GM23248 (cell line): ENCODE measurements at places on chromosomes 4 and X. TPM values are rescaled to one million over a fixed set of nuclear protein-coding genes. Genes with fewer than 3 reads are reported as not detected.
A peak's percentile ranks its signal among the peaks of the same experiment; 100 is the strongest.

- DNase-seq: peak; percentile 1
Measured at GRCh38 chr4:181853881-181854511, 389.2 kb upstream of the TENM3 start.

DNA sequence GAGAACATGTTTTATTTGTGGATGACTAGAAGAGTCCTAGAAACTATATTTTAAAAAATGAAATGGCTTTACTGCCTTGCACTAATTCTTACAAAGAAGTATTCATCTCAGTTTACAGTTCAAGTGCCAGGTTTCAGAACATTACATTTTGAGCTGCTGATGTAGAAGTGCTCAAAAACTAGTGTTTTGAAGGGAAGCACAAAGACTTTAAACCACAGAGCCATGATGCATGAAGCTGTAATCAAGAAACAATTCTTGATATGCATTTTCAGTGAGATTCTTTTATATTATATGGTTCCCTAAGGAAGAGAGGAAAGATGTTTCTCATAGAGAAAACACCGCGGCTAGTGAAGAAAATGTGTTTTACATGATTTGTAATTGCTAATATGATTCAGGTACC is 1163.0 kb downstream of the RAPGEF2 start:
- DNase-seq: no peak

DNA sequence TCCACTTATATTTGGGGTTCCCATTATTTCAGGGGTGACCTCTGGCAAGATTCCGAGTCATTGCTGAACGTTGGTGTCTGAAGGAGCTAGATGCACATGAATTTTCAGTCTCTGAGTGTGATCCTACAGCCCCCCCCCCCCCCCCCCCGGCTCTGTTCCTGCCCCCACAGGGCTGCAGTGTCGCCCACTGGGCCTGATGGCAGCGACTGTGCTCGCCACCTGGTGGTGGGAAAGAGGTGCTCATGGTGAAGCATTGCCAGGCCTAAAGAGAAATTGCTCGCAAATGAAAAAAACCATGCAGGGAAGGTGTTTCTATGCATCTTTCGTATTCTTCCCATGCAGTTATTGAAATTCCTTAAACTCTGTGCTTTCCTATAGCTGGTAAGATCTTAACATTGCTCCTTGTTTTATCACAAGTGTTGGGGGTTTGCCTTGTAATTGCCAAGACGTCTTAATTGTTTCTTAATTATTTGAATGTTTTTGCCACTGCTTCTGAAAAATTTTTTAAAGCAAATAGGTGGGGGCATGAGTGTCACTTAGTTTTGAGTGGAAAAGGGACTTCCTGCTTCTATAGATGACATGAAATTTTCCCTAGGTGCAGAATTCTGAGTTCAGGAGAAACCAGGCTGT is 63.2 kb downstream of the CLDN22 start:
- DNase-seq: peak; percentile 75

- DNase-seq: no peak
Measured at GRCh38 chr4:167966143-167966542, 126.2 kb upstream of the ANXA10 start.

The CFI gene
- total RNA-seq: 0.22 TPM in 1 of 2 replicates, not detected in the other

DNA sequence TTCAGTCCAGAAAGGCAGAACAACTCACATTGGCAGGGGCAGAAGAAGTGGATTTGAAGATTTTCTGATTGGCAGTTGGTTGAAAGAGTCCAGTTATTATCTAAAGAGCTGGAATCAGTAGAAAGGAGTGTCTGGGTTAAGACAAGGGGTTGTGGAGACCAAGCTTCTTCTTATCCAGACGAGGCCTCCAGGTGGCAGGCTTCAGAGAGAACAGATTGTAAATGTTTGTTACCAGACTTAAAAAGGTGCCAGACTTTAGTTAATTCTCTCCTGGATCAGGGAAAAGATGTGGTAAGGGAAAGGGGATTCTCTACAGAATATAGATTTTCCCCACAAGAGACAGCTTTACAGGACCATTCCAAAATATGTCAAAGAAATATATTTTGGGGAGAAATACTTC is 36.7 kb upstream of the TLR3 start:
- peak; percentile 21 for DNase-seq

DNA sequence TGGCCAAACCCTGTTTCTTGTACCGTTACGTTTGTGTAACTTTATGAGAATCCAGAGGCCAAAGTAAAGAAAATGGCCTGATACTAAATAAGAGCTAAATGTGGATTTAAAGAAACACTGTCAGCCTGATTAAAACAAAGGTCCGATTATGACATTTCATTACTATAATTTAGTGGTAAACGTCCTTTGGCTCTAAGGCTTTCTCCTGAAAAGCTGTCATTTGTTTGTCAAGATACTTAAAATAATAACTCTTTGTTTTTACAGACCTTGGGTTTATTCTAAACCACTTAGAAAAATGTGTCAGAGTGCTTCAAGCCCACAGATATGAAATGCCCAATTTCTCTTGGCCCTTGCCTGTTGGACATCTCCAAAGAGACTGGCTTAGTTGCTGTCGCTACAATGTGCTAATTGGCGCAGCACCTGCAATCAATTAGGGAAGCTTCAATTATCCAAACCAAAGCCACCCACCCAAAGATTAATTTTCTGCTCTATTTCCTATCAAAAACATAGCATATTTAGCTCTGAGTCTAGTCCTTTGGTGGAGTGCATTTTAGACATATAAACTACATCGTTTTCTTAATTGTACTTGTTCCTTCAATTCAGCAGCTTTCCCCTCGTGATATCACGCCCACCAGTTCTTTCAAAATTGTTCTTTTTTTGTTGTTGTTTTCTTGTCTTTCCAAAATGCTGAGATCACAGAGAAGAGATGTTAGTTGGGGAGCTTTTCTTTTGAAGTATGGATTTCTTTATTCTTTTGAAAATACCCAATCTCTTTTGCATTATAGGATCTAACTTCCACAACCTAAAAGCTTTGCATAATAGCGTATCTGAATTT is 13.6 kb downstream of the SMIM20 start:
- no peak for DNase-seq

GRCh38 chrX:107135049-107135964 is 16.7 kb upstream of the RBM41 start:
- DNase-seq: peak; percentile 67

DNA sequence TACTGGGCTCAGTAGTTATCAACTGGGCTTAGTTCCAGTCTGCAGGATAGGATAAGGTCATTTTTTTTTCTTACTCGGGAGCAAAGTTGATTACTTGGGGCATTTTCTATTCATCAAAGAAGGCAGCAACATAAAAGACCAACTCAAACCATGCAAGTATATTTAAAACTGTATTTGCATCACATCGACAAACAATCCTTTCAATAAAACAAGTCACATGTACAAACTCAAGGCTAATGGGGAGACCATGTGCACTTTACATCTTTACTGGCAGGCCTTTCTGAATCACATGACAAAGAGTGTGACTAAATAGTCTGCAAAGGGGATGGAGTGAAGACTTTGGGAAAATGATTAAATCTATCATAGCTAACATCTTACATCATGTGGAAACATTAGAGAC is 610.4 kb upstream of the BOD1L1 start:
- DNase-seq: no peak

The CYP2U1 gene
- total RNA-seq: 7.6 and 8.6 TPM in 2 replicates

The NDNF gene
- 1.9 and 3.4 TPM in 2 replicates for total RNA-seq

The SPANXN4 gene
- not detected in 2 replicates for total RNA-seq

The ARSJ gene
- total RNA-seq: 31.7 and 32.2 TPM in 2 replicates

DNA sequence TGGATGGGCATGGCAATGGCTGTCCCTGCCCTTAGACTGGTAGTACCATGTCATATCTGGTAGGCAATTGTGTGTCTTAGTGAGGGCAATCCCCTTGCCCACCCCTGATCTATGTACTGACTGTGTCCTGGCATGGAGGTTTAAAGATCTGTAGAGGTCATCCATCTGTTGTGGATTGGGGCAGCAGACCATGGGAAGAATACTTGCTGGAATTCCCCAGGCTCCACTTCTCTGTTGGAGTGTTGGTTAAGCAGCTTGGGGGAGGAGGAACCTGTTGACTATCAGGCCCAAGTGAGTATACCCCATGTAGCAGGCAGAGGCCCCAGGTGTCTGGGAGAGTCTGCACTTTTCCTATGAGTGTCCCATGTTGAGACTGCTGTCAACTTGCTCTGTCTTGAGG is 246.7 kb upstream of the DIPK2B start:
- DNase-seq: no peak

GRCh38 chr4:189117426-189117825 is 823.2 kb upstream of the FRG1 start:
- DNase-seq: peak; percentile 6

GRCh38 chr4:114598191-114599121 is at the start of gene UGT8:
Gene UGT8 (plus strand): TSS chr4:114598807. CDS start chr4:114622881, 24,074 bp downstream.
- peak; percentile 44 for DNase-seq

The S100G gene
- total RNA-seq: not detected in 2 replicates

GRCh38 chr4:37803348-37803973 is 23.0 kb upstream of the PGM2 start:
- peak; percentile 67 for DNase-seq

DNA sequence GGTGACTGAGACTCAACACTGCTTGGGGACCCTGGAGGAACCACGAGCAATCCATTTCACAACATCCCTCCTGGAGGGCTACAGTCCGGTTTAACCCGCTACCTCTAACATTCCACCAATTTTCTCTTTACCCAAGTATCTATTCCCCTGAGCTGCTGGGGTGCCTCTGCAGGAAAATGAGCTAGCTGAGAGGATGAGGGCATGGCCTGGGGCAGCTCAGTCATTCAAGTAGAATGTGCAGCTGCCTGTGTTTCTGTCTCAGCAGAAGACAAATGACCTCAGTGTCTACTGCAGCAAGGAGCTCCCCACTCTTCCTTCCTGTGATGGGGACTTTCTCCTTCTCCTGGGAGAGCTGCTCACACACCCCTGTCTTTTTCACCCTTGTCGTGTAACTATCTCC is 120.8 kb downstream of the ZNF518B start:
- DNase-seq: peak; percentile 80

The CD99L2 gene
- total RNA-seq: 71.7 and 76.0 TPM in 2 replicates

The ZFP92 gene
- 0.11 TPM in 1 of 2 replicates, not detected in the other for total RNA-seq

The CCDC110 gene
- total RNA-seq: 0.22 and 0.38 TPM in 2 replicates

DNA sequence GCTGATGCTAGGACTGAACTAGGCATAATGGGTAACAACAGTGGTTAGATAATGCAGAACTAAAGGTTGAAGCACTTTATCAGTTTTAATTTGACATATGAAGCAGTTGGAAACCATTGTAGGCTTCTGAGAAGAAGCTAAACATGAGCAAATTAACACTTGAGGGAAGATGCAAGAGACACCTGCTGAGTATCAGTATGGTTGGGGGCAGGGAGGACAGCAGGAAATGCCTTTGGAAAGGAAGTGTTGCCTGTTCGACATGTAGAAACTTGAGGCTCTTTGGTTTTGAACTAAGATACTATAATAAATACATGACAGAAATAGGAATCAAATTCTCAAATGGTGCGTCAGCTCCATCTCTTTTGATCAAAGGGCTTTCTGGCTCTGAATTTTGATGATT is 115.6 kb downstream of the FHIP1A start:
- no peak for DNase-seq

The AVPR2 gene
- not detected in 2 replicates for total RNA-seq
